ENCODE measurements at places on chromosomes 1 and 21.

- DNase-seq = no peak
Measured at GRCh38 chr1:24939675-24940193, 9.7 kb upstream of the RUNX3 start.

- no peak for DNase-seq
Measured at GRCh38 chr1:41152622-41153044, 89.5 kb downstream of the SCMH1 start.

- no peak for DNase-seq
Measured at GRCh38 chr1:109615879-109616278, 3.5 kb downstream of the GNAT2 start.

DNA sequence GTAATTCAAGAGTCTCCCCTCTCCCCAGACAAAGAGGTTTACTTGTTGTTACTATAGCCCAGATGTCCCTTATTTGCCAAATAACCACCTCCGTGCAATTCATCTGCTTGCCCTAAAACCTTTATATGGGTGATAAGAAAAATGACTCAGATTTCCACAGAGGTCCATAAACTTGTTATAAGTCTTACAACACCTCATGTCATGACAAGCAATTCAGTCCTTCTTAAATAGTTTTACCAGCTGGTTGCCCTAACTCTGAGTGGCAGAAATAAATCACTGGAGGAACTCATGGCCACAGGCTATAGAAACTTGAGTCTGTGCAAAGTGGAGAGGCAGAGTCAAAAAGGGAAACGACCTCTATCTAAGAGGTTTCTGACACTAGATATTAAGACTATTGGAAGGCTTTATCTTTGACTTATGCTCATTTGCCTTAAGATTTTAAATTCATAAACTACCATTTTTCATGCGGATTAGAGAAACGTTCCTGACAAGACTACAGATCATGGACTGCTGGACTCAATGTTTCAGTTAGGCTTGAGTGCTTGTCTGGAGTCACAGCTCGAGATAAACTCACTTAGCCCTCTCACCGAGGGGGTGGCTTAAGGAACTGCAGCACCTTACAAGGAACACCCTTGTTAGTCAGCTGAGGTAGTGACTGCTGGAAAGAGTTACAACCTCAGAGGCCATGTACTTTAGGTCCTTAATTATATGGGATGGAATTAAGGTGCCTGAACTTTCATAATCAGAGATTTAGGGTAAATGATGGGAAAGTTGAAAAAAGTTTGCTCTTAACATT lies 662.5 kb upstream of the USP24 start:
- DNase-seq = no peak

- DNase-seq = no peak
Measured at GRCh38 chr1:59292562-59292961, 4.3 kb upstream of the FGGY start.

- no peak for DNase-seq
Measured at GRCh38 chr1:160399544-160400222, 681 bp upstream of the VANGL2 start.

DNA sequence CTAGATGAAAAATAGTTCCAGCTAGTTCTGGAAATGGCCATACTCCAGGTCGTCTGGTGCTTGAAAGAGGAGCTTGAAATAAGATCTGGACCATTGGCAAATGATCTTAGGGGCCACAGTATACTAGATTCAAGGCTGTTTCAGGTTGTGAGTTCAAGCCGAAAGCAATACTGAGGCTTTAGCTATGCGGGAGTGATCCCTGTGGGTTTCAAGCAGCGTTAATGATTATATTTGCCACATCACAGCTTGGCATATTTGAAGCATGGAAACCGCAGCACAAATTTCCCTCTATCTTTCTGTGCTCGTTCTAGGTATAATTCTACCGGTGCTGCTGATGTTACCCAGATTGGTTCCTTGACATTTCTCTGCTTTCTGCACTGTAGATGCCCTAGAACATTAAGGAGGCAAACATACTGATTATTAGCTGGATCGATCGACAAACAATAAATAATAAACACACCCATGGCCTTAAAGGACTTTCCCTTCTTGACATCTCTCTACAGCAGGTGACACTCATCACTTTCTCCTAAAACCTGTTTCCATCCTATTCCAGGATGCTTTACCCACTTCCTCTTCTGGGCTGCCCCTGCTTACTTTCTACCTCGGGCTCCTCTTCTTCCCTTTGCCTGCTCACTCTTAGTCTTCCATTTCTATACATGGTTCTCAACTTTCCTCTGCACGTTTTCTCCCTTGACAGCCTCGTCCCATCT lies 40.6 kb upstream of the LYST start:
- DNase-seq = no peak

DNA sequence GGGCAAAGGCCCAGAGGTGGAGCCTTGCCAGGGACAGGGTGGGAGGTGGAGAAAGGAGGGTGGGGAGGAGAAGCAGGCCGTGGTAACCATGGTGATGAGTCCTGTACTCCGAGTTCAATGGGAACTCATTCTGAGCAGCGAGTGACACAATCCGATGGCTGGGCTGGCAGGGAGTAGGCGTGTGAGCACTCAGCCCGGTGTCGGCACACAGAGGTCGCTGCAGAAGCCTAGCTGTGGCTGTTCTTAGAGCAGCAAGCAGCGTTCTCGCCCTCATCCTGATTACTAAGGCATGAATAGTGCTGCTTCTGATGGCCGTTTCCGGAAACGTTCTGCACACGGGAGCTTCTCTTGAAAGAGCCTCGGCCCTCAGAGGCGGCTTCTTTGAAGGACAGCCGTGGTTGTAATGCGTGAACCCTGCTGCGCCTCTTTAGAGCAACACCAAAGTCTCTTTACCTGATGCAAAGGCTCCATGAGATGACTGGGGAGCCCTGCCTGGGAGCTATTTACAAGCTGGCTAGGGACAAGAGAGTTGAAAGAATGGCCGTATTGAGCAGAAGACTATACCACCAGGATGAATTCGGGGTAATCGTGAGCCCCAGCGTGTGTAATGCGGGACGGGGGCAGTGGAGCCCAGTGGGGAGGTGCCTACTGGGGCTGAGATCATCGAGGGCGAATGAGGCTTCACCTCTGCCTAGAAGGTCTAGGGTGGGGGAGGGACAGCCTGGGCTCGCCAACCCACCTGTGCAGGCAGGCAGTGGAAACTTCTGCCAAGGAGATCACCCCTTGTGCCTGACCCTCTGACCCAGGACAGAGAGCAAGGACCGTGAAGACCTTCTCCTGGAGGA lies 72.8 kb upstream of the PAX7 start:
- DNase-seq = peak; percentile 86

DNA sequence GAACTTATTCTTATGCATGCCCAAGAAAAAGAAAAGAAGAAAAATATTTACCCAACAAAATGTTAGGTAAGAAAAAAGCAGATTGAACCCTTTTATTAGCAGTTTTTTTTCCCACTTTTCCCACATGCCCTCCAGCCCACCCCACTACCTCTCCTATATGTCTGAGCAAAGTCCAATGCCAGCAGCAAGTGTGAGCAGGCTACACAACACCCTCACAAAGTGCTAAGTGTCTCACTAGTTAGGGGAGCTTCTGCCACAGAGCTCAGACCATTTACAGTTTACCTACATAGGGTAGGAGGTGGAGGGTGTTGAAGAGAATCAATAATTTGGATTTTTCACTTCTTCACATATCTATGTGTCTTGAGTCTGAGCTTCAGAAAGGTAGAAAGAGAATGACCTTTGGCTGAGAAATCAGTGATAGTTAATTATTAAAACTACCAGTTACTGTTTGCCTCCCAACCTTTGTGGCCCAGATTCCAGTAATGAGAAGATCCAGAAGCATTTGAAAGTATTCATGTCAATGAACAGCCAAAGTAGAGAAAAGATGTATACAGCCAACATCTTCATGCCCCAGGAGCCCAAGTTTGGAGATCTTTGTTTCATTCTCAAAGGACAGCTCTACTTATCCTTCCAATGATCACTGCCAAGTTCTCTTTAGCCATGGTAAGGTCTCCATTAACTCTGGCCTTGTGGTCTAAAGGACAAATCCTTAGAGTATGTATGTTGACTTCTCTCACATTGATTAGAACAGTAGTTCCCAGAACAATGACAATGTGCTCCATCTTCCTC lies 26.2 kb downstream of the OR10J5 start:
- no peak for DNase-seq

GRCh38 chr1:58443986-58444868 lies 102.3 kb downstream of the OMA1 start:
- no peak for DNase-seq

GRCh38 chr1:163335216-163335615 lies 13.5 kb downstream of the NUF2 start:
- DNase-seq = no peak

DNA sequence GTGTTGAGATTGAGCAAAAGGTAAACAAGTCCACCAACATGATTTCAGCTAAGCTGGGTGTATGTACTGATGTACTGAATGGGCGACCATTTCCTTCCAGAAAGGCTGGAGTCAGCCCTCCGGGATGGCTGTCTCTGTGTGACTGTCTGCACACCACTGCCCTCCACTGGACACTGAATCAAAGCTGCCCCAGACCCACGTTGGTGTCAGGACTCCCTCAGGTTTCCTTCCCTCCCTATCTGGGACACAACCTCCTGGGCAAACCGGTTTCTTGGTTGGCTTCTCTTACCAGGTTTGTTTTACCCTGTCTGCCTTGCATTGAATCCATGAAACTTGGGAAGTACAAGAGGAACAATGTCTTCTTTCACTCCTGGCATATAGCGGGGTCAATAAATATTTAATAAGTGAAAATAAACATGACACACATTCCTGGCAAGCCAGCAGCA lies 5.3 kb upstream of the SRP9 start:
- DNase-seq = peak; percentile 22

DNA sequence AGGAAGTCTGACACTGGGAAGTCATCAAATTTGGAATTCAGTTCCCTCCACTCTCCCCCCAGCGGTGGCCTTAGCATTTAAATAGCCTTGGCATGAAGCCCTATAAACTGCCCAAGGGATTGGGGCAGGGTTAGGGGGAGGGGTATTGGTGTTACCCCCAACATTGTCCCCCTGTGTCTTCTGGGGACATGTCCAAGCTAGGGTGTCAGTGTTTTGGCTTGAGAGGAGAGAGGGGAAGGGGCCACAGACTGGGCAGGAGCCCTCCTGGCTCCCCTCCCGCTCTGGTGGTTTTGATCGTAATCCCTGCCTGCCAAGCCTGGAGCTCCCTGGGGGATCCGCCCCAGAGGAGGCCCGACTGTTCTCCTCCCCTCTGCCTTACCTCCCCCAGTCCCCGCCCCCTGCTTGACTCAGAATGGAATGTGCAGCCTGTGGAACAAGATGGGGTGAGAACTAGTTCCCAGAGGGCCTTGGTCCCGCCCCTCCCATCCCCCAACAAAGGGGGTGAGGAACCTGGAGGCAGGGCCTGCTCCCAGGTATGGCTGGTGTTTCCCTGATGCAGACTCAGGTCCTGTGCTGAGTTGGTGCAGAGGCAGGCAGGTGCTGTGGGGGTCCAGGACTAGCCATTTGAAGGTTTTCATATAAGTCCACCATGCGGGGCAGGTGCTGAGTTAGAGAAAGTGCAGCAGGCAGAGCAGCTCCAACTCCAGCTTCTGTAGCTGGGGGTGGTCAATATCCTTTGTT lies 7.4 kb downstream of the SOX13 start:
- DNase-seq = peak; percentile 66

GRCh38 chr1:183404476-183404875 lies 13.7 kb downstream of the NMNAT2 start:
- DNase-seq = no peak

DNA sequence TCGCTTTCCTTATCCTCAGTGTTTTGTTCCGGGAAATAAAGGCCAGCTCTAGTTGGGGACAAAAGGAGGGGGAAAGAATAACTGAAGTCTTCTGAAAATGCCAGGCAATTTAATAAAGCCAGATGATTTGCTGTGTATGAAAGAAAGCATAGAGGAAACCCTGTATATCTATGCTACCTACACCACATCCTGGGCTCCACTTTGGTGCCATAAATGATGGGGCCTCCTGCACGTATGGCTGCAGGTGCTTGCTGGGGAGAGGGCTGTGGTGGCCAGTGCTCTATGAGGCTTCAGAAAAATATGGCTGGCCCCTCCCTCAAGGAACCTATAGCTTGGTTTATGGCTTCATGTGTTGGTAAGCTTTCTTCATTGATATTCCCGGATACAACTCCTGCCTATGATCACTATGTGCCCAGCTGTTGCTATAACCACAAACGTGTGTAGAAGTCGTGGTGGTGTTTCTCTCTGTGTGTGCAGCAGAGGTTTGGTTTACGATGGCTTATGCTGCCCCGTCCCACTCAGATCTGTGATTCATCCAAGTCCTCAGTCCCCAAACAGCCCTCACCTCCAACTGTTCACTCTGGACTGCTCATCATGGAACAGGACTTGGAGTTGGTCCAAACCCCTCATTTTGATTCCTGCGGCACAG lies 59.5 kb downstream of the BACE2 start:
- no peak for DNase-seq

- DNase-seq = no peak
Measured at GRCh38 chr1:154423304-154423987, 18.3 kb downstream of the IL6R start.

DNA sequence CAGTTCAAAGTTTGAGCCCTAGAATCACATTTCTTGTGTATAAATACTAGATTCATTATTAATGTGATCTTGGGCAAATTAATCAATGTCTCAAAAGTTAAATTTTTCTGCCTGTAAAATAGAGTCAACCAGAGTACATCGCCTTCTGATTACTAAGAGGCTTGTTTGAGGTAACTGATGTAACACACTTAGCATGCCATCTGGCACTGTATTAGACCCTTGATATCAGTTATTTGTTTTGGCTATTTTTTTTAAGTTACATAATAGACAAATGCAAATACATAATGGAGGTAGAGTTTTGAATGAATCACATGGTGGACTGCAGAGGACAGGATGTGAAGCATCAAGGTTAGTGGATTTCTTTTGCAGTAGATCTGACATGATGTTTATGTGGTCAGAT lies 298.4 kb downstream of the ADGRL2 start:
- DNase-seq = no peak

DNA sequence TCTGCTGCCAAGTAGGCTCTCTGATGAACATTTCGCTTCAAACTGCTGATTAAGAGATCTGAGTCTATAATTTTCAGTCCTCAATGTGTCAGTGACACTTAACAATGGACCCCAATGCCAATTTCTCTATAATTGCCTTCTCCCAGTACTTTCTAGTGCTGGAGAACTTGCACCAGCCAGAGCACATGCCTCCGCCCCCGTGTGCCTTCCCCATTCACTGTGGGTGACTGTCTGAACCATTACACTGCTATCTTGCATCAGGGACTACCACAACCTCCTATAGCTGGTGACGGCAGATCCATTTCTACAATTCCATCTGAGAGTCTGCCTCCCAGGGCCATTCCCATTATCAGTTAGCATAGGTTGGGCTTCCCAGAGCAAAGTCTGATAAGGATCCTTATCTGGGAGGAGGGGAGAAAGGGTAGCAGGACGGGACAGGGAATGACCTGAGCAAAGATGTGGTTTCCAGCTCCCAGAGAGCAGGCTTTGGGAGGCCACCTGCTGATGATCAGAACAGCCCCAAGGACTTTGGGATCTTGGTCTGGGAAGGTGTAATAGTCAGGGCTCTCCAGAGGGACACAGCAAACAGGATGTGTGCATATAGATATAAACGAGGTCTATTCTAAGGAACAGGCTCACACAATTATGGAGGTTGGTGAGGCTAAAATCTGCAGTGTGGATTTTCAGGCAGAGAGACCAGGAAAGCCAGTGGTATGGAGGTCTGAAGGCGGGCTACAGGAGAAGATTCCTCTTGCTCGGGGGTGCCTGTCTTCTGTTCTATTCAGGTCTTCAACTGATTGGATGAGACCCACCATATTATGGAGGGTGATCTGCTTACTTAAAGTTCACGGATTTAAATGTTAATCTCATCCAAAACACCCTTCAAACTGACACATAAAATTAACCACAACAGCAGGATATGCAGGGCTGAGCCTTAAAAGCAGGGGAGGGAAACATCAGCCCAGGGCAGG lies 238.2 kb downstream of the PTPRU start:
- no peak for DNase-seq

Measured in NCI-H1105 (cell line).